Right lung (tissue), 10 donors: ENCODE measurements at places on chromosomes 3 and 15. TPM values are rescaled to one million over a fixed set of nuclear protein-coding genes. Genes with fewer than 3 reads are reported as not detected.

GRM2 gene
- polyA plus RNA-seq, result 0.58 TPM

IQCH gene
- 2.4 TPM for polyA plus RNA-seq

VIPR1 gene
- polyA plus RNA-seq, result 12.6 TPM

IGSF11 gene
- 0.65 TPM for polyA plus RNA-seq
